Neural progenitor cell (in vitro differentiated cells): ENCODE measurements at places on chromosomes 2 and 18.

DNA sequence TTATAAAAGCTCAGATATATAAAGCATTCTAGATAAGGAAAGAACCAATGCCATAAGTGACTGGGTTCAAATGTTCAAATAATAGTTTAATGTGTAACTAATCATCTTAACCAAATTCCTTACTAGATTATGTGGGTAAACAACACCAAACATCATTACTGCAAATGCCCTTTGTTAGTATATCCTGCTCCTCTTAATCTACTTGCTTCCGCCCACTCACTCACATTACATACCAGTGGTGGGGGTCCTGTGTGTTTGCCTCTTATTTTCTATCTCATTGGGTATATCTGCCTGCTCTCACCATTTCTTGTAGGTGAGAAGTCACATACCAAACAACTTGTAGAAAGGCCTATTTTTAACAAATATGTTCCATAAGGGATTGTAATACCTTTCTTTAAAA is 562.1 kb downstream of the NRXN1 start:
- peak; percentile 52 for DNase-seq

GRCh38 chr2:210626849-210627248 is 70.5 kb downstream of the CPS1 start:
- no peak for DNase-seq

DNA sequence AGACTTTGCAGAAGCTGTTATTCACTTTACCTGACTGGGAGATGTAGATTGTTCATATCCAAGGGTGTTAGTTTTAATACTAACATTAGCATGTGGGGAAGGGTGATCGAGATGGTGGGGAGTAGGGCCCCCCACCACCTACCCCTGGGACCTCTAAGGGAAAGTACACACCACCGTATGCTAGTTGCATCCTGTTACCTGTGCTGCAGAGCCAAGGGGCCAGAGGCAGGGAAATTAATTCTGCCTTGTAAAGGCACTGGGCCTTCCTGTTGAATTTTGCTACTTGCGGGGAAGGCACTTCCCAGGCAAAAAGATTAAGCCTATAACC is 9.0 kb downstream of the STEAP3 start:
- DNase-seq = no peak

GRCh38 chr2:1709946-1710560 is 34.3 kb downstream of the PXDN start:
- no peak for DNase-seq

DNA sequence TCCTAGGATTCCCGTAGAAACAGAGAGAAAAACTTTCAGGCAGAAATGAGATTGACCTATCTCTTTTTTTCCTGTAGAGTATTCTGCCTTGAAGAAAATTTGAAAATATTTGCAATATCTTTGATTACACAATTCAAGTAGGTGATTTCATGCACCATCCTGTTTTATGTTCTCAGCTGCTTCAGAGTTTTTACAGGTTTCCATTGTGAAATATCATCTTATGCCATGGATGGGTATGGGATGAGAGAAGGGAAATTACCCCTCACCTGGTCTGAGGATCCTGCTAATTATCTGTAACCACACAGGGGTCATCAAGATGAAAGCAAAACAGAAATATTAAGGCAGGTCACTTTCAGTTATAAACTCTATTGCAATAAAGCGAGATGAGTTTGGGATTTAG is 264.8 kb downstream of the TXNL1 start:
- no peak for DNase-seq

DNA sequence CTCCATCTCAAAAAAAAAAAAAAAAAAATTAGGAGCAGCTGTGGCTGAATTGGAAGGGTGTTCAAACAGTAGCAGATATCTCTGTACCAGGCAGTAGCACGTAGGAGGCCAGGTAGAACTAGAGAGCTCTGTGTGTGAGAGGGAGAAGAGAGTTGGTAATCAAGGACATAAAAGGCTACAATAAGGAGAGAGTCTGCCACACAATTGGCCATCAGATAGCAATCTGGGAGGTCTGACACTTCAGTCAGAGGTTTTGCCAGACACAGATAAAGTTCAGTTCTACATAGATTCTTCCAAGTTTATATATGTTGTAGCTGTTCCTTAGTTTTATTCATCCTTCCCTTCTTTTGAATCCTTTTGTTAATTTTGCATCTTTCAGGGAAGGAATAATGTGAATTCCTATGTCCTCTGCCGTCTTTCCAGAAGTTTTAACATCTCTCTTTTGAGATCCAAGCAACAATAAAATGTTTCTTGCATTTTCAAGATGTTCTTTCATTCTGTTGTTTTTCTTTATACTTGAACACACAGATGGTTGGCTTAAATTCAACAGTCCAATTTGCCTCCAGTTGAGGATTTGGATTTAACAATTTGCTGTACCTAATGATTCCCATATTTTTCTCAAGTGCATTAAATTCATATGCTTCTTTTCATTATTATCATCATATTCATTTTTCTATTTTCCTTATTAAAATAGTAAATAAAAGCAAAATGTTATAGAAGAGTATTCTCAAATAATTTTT is 600.3 kb upstream of the GCFC2 start:
- no peak for DNase-seq

GRCh38 chr2:213766062-213766461 is 481.8 kb downstream of the SPAG16 start:
- DNase-seq = no peak

GRCh38 chr2:71607151-71607889 is 154.0 kb downstream of the DYSF start:
- no peak for DNase-seq

GRCh38 chr2:111634050-111634794 is 249.8 kb downstream of the ANAPC1 start:
- DNase-seq = no peak

DNA sequence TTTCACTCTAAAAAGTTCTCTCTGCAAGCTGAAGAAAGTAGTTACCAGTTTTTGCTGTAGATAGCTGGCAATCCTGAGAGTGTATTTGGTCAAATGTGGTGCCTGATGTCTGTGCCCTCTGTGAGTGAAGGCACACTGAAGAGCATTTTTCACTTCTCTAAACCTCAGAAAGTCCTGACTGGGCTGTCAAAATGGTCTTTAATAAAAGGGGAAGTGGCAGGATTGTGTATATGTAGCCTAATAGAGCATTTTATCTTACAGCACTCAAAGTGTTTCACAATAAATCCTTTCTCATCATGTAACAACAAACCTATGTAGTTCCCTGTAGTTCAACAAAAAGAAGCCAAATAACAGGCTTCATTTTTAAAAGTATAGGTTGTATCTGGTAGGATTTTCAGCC is 1552.3 kb upstream of the SLC39A10 start:
- DNase-seq = no peak

- no peak for DNase-seq
Observed at GRCh38 chr18:50466634-50467033, 91.8 kb downstream of the SKA1 start.

GRCh38 chr2:122736279-122736678 is 980.8 kb downstream of the TSN start:
- no peak for DNase-seq

DNA sequence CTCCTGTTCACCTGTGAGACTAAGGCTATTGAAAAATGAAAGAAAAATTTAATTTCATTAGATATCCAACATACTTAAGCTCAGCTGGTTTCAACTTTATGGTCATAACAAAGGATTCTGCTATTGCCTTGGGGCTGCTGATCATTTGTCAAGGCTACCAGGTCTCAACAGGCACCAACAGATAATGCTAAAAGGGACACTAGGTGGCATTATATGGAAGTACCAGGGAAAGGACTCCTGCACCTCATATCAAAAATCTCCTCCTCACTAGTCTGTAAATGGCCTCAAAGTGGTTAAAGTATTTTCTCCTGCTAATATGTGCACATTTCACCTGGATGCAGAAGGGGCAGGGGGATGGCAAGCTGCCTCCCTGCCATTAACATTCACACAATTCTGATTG is 167.9 kb upstream of the REG3A start:
- DNase-seq = no peak

DNA sequence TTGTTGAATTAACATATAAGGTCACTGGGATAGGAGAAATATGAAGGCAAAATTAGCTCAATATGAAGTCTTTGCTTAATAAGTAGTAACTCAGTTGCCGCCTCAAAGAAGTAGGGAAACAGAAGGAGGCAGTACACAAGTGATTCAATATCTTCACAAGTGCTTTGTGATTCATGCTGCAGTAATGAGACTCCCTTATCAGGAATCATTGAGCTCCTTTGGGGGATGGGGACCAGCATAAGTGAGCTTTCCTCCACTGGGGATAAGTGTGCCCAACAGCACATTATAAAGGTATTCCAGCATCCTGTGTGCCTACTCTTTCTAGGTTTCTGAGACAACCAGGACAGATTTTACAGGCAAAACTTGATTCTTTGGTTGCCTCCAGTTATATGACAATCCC is 323.4 kb upstream of the UBE2E3 start:
- DNase-seq = no peak

GRCh38 chr2:50611351-50611871 is 420.5 kb downstream of the NRXN1 start:
- DNase-seq = no peak

DNA sequence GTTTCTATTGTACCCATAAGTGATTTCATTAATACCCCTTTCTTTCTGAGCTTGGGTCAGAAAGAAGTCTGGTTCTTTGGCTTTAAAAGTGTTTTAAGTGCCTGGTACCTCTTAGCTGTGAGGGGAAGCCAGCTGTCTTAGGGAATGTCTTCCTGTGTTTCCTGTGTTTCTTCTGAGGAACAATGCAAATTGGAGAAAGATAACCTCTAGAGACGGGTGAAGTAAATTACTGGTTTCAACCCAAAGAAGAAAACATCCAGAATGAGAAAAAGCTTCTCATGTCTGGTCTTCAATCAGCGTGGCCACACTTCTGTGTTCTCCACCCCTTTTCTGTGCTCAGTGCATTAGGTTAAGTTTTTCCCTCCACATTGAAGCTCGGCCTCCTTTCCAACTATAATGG is 10.2 kb upstream of the CHN1 start:
- DNase-seq = no peak

DNA sequence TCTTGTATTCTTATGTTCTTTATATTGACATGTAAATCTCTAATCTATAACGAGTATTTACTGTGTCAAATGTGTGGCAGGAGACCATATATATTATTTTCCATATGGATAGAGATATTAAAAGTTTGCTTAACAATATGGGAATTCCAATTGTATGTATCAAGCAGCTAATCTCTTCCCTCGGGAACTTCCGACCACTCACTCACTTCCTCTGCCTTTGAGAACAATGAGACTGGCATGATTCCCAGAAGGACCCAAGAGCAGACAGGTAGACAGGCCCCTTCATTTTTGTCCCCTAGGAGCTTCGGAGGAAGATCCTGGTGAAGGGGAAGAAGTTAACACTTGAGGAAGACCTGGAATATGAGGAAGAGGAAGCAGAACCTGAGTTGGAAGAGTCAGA is 24.1 kb downstream of the PLCD4 start:
- no peak for DNase-seq

GRCh38 chr18:49041435-49042245 is 90.9 kb upstream of the SMAD7 start:
- peak; percentile 45 for DNase-seq

GRCh38 chr2:7428454-7429204 is 511.4 kb downstream of the RNF144A start:
- DNase-seq = no peak

GRCh38 chr2:149782572-149782971 is 195.0 kb upstream of the MMADHC start:
- DNase-seq = no peak

DNA sequence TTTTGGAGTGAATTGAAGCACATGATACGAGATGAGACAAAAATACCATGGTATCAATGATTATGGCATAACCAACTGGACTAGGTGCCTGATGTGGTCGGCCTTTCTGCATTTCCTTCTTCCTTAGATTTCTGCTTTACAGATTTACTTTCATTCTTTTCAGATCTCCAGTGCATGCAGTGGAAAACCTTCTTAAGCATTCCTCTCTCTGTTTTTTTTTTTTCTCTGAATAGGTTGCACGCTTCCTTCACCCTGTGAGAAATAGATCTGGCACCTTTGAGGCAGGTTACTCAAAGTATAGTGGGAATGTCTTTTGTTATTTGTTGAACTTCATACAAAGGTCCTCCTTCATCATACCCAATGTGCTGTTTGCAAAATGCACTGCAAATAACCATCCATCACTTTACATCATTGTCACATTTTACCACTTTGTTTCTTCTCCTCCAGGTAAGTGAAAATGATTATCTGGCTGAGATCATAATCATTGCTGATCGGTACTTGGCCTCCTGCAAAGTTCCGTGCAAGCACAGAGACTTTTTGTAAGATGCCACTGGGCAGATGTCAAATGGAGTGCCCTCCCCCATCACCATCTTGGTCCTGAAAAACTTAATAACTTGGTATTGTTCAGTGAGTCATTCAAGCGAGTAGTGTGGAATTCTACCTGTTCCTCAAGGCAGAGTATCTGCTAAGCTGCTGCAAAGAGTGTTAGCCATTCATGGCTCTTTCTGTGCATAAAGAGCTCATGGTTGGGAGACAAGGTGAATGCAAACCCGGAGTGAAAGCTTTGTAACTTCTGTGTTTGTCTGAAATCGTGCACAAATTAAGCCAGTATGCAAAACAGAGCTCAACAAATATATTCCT is 30.0 kb upstream of the KLHL14 start:
- DNase-seq = peak; percentile 16

DNA sequence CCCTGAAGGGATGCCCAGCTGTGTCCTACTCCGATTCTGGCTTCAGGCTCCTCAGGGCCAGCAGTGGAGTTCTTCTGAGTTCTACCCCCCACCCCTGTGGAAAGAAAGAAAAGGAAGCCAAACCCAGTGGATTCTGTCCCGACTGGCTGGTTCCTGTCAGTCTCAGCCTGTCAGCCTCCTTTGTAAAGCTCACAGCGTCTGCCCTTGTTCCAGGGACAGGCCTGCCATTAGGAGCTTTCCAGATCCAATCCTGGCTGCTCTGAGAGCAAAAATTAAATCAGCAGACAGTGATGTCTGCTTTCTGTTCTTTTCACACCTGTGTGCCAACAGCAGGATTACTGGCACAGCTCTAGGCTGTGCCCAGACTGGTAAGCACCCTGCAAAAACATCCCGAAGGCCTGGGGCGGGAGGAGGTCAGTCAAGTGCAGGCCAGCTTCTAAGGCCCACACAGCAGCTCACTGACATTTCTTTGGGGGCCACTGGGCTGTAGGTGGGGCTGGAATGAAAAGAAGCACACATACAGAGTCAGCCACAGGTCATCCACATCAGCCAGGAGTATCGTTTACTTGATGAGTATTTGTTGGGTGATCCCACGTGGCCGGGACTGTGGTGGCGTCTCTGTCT is 69.1 kb downstream of the EHD3 start:
- DNase-seq = no peak

- no peak for DNase-seq
Observed at GRCh38 chr2:11963966-11964365, 217.5 kb downstream of the LPIN1 start.

GRCh38 chr2:222404151-222404905 is 20.0 kb upstream of the SGPP2 start:
- DNase-seq = no peak

DNA sequence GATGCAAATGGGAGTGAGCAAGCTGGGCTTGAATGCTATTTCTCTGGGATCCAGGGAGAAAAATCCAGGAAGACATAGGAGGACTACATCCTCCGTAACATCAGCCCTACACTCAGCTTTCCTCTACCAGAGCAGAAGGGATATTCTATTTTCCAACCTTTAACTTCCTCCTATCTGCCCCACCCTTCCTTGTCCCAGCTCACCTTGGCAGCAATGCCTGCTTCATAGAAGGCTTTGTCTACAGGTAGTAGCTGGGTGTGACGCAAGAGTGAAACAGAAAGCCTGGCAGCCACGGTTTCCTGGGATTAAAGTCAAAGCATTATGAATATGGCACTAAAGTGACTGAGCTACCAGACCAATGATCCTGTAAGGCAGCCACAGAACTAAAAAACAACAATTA is 3.9 kb downstream of the KRTCAP3 start:
- DNase-seq = no peak
